ENCODE measurements at places on chromosomes 5 and 9. TPM values are rescaled to one million over a fixed set of nuclear protein-coding genes. Genes with fewer than 3 reads are reported as not detected.

Gene CDH9
- total RNA-seq: not detected

Gene CANX
- total RNA-seq: 375 TPM

Gene FOXD1
- total RNA-seq: 0.88 TPM

Gene FAM221B
- total RNA-seq: not detected

Gene SH2D3C
- 1.9 TPM for total RNA-seq

Gene SHISAL2B
- not detected for total RNA-seq

Gene NUTM2G
- total RNA-seq: not detected

Gene ADAMTS19
- not detected for total RNA-seq

Gene MZB1
- 3.3 TPM for total RNA-seq

Gene IER5L
- 8.1 TPM for total RNA-seq

Gene P4HA2
- 19.0 TPM for total RNA-seq

Gene PCDHGA1
- total RNA-seq: 0.40 TPM

Gene FOXI1
- total RNA-seq: 0.16 TPM

Gene RASGEF1C
- total RNA-seq: not detected

Gene AQP3
- total RNA-seq: 1,467 TPM

Gene LRRC19
- total RNA-seq: 0.08 TPM
